ENCODE measurements at places on chromosomes 2 and 18. TPM values are rescaled to one million over a fixed set of nuclear protein-coding genes. Genes with fewer than 3 reads are reported as not detected.

DNA sequence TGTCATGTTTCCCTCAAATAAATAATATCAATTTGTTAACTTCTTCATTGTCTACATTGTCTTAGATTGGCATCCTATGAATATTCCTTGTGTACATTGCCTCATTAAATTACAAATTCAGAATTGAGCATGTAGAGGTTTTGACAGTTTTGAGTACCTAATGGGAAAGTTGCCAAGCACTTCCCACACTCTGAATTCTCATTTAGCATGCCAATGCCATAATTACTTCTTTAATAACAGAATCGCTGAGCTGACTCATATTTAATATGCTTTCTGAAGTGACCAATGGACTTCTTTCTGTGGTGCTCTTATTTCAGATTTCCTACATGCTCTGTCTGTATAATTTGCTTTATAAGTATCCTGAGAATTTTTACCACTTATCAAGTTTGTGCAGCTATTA is 114.4 kb upstream of the NOL4 start:
- H3K4me3 ChIP-seq: no peak overlapping the region
- no peak for DNase-seq
- no peaks in the 10 kb centered on the region for H3K4me1 ChIP-seq
- no peaks in the 10 kb centered on the region for H3K27me3 ChIP-seq

MEX3C gene
- 40.0 TPM for total RNA-seq

PSTPIP2 gene
- total RNA-seq: 9.0 TPM

GRCh38 chr2:39266139-39266805 is 22.5 kb upstream of the CDKL4 start:
- H3K4me1 ChIP-seq: peaks cover 12% of the 10 kb centered on the region
- no peaks in the 10 kb centered on the region for H3K27me3 ChIP-seq
- peaks cover 25% of the 10 kb centered on the region for H3K36me3 ChIP-seq
- H3K4me3 ChIP-seq: no peak overlapping the region
- peak overlapping the region; percentile 7 for H3K27ac ChIP-seq

GRCh38 chr2:10658914-10659257 is 30.9 kb downstream of the NOL10 start:
- peaks cover 33% of the 10 kb centered on the region for H3K36me3 ChIP-seq
- DNase-seq: no peak
- H3K4me3 ChIP-seq: peak overlapping the region; percentile 7
- peaks cover 52% of the 10 kb centered on the region for H3K4me1 ChIP-seq
- peak overlapping the region; percentile 73 for H3K27ac ChIP-seq

NDUFS1 gene
- total RNA-seq: 78.3 TPM

PID1 gene
- 8.2 TPM for total RNA-seq

DNA sequence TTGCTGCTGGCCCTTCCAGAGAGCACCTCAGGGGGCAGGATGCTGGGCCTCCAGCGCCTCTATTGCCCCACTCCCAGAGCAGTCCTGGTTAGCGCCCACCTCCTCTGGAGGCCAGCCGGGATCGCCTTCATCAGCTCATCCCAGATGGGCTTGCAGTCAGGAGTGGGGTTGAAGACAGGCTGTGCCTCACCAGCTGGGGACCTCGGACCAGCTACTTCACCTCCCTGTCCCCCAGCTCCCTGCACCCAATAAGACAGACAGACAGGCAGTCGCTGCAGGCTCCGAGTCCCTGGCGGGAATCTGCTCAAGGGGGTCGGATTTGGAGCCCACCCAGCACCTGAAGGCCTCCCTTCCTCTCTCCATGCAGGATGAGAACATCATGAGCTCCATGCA is 18.9 kb upstream of the FAHD2A start:
- H3K4me3 ChIP-seq: no peak overlapping the region
- DNase-seq: no peak
- no peak overlapping the region for H3K27ac ChIP-seq
- peaks cover 20% of the 10 kb centered on the region for H3K27me3 ChIP-seq
- no peaks in the 10 kb centered on the region for H3K36me3 ChIP-seq

- peak overlapping the region; percentile 12 for H3K27ac ChIP-seq
- DNase-seq: peak; percentile 71
- peaks cover 2% of the 10 kb centered on the region for H3K27me3 ChIP-seq
- peak overlapping the region; percentile 7 for H3K4me3 ChIP-seq
- no peaks in the 10 kb centered on the region for H3K36me3 ChIP-seq
- H3K4me1 ChIP-seq: peaks cover 12% of the 10 kb centered on the region
Measured at GRCh38 chr2:25528173-25528572, 145.2 kb downstream of the DTNB start.

SLC1A4 gene
- 8.7 TPM for total RNA-seq

- H3K4me3 ChIP-seq: no peak overlapping the region
- no peak overlapping the region for H3K27ac ChIP-seq
- no peaks in the 10 kb centered on the region for H3K4me1 ChIP-seq
- H3K27me3 ChIP-seq: no peaks in the 10 kb centered on the region
- H3K36me3 ChIP-seq: no peaks in the 10 kb centered on the region
- no peak for DNase-seq
Measured at GRCh38 chr2:198775737-198776136, 682.0 kb downstream of the SATB2 start.

DNA sequence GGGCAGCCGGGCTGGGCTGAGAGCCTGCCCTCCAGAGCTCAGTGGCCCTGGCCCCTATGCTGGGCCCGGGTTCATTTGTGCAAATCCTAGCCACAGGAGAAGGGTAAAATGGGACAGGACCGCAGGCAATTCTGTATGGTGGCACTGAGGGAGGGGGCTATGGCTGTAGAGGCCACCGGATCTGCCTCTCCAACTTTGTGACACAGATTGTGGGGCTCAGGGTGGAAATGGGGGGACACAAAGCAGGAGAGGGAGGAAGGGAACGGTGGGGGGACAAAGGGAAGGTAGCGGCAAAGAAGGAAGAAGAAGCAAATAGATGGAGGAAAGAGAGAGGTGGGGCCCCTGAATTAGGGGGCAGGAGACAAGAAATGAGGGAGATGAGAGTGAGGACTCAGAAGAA is 201.1 kb downstream of the SMAD2 start:
- H3K27me3 ChIP-seq: peaks cover 8% of the 10 kb centered on the region
- DNase-seq: no peak
- no peak overlapping the region for H3K27ac ChIP-seq
- peaks cover 6% of the 10 kb centered on the region for H3K4me1 ChIP-seq

All from HFFc6 (cell line).